ENCODE measurements at places on chromosomes 7 and 10.

- DNase-seq, result no peak
These were observed 8.5 kb upstream of the HABP2 start for GRCh38 chr10:113544392-113544791.

DNA sequence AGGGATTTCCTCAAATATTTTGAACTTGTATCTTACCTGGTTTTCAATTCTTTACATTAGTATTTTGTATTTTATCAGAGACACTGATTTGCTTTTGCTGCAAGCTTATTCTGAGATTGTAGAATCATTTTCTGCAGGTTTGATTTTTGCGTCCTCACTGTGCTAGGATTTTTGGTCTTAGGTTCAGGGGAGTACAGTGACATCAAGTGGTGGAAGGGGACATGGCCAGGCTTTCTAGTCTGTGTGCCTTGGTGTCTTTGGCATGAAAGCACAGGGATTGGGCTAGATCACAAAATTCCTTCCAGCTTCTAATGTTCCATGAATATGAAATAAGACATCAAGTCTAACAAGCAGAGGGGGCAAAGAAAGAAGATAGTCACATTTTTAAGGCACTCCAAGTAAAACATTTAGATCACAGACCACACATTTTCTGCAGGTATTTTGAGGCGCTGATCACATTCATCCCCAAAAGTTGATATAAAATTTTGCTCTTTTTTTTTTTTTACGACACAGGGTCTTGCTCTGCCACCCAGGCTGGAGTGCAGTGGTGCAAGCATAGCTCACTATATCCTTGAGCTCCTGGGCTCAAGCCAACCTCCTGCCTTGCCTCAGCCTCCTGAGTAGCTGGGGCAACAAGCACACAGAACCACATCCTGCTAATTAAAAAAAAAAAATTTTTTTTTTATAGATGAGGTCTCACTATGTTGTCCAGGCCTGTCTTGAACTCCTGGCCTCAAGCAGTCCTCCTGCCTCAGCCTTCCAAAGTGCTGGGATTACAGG lies 124.4 kb downstream of the PON1 start:
- DNase-seq, result peak; percentile 81

- no peak for DNase-seq
These were observed 116.6 kb downstream of the PTPN20 start for GRCh38 chr10:47027784-47028260.

DNA sequence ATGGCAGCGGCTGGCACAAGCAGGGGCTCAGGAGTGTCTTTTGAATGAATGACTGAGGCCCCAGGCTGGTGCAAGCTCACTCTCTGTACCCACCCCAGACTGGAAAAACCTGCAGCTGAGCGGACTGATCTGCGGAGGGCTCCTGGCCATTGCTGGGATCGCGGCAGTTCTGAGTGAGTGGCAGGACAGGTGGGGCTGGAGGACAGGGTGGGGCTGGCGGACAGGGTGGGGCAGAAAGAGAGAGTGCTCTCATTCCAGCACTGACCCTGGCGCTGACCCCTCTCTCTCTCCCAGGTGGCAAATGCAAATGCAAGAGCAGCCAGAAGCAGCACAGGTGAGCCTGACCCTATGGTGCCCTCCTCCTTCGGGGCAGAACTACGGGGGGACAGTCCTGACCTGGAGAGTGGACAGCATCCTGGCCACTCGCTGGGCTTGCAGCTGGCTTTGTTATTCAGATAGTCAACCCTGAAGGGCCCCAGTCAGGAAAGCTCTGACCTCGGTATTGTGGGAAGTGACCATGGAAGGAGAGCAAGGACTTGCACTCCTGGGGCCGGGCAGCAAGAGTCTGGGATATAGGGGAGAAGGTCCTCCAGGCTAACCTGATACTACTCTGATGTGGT lies 4.1 kb downstream of the FXYD4 start:
- DNase-seq, result no peak

GRCh38 chr10:54833029-54833428 lies 32.0 kb upstream of the PCDH15 start:
- DNase-seq, result no peak

DNA sequence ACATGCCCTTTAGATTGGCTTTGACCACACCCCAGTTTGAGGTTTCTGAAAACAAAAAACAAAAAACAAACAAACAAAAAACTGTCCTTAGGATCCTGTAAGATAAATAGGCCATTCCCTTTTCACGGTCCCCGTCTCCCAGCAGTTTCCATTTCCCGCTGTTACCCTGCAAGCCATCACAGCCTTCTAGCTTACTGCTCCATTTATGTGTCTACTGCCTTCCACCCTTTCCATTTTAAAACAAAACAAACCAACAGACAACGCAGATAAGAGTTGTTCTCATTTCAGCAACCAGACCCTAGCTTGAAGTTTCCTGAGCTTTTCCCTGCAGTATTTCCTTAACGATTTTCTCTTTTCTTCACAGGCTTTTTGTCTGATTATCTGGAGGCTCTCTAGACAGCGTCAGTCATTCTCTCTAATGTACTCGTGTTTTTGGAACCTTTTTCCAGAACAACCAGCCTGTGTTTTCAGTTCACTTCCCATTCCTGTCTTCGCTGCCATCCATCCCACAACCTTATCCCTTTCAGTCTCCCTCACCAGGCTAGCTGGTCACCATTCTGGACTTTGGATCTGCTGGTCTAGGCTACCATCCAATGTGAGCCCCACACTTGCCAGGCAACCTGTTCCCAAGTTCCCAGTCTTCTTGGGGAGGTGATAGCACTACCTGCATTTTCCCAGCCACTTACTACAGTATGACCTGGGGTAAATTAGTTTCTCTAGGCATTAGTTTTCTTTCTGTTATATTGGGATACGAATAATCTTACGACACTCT lies 317.3 kb upstream of the FZD1 start:
- DNase-seq, result no peak

DNA sequence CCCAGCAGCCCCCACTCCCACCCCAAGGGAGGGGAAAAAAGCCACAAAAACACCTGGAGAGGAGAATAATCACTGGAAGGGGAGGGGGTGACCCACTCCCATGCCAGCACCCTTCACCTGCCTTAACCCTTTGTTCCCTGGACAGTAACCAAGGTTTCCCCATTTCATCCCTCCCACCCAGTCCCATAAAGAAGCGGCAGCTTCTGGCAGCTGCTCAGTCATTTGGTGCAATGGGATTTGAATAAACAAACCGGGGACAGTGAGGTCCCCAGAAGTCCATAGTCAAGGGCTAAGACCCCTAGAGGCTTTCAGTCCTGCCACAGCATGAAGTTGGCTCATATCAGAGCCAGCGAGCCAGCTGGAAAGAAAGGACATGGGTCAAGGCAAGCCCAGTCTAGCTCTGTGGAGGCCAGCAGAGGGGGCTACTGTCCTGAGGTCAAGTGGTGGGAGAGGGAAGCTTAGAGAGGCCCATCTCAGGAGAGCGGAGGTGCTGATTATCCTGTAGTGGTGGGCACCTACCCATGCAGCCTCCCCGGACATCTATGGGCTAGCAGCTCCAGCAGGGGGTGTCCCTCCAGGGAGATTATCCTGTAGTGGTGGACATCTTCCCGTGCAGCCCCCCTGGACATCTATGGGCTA lies 58.9 kb upstream of the LBX1 start:
- DNase-seq, result peak; percentile 64

GRCh38 chr7:112500619-112501018 lies 19.8 kb downstream of the LSMEM1 start:
- peak; percentile 12 for DNase-seq

DNA sequence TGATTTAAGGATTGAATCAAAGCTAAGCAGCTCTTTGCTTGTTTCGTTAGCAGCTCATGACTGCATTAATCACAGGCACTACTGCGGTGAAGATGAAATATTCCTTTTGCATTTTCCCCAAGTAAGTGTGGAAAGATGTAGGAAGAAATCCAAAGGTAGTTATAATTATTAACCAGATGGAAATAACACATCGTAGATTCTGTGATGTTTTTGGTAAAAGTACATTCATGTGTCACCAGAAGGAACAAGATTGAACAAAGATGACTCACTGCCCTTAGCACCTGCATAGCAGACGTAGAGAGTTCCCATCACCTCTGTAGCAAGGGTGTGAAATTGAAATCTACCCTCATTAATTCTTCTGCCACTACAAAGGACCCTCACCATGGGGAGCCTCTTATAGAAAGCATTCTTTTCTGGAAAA lies 37.1 kb downstream of the SMURF1 start:
- DNase-seq, result no peak

GRCh38 chr7:148665221-148665620 lies 33.5 kb upstream of the CUL1 start:
- peak; percentile 43 for DNase-seq

GRCh38 chr10:15719049-15719898 lies 448 bp downstream of the ITGA8 start:
- DNase-seq, result peak; percentile 28

GRCh38 chr10:31099664-31100063 lies 68.0 kb upstream of the ZNF438 start:
- DNase-seq, result peak; percentile 58

DNA sequence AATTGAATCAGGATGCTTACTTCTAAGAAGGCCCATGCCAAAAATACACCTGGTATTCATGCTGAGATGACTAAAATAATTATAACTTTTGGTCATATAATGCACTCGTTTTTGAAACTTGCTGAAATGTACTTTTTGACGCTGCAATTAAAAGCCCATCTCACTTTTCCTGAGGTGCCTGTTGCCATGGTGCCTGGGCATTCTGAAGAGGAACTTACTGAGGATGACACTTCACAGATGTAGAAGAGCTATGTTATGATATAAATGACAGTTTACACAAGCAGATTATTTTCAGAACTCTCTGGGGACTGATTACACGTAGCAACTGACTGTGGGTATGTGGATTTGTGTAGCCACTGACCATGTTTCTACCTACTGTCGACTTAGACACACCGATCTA lies 182.4 kb downstream of the TPK1 start:
- no peak for DNase-seq

DNA sequence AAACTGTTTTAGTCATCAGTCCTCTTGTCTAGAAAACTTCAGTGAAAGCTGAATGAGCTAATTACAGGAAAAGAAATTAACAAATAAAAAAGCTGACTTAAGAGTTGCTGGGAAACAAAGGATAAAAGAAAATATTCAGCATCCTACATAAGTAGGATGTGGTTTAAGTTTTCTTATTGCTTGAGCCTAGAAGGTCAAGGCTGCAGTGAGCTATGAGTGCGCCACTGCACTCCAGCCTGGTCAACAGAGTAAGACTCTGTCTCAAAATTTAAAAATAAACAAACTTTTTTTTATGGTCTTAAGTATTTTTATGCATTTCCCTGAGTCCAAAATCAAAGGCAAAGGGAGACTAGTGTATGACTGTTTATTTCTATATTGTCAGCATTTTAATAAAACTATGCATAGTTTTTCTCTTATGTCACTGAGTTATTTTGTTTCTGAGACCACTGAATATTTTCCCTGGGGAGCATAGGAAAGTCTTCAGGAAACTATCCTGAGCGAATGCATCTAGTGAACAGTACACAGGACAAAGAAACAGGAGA lies 40.0 kb upstream of the LRRN3 start:
- DNase-seq, result no peak

DNA sequence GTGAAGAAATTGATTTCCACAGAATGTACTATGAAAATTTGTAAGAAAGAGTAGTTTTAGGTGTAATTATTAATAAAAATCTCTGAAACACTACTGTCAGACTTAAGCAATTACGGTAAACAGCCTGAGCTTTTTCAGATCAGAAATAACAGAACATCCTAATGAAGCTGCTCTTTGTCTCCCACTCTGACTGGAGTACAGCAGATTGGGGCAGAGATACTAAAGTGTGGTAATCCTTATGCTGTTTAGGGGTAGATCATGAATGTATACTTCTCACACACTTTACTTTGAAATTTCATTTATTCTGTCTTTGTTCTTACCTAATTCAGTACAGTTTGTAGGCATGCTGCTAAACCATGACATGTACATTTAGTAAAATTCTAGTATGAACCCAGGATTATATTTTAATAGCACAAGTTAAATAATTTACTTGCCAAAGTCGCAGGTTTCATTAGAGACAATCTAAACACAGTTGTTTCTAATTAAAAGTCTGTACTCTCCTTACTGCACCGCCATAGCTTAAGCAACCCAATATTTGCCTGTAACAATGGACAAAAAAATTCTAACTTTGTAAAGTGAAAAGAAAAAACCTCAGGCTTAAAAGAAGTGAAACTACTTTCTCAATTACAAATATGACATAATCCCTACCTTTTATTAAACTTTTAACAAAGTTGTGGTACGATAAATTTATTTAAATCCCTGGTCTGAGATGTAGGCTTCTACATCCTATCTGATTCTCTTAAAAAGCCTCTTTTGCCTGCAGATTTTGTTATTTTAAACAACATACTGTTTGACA lies 88.8 kb downstream of the KMT2E start:
- no peak for DNase-seq

DNA sequence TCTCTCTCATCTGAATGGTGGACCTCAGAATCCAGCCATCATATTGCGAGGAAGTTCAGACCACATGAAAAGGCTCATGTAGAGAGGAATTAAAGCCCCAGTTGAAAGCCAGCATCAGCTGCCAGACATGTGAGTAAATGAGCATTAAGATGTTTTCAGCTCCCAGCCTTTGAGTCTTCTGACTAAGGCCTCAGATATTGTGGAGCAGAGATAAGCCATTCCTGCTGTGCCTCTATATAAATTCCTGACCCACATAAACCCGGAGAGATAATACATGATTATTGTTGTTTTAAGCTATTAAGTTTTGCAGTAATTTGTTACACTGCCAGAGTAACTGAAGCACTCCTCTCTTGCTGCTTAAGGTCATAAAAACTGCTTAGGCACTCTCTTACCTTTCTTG lies 14.6 kb downstream of the FAM149B1 start:
- DNase-seq, result peak; percentile 75

GRCh38 chr7:80775897-80776296 lies 137.5 kb downstream of the CD36 start:
- DNase-seq, result no peak

DNA sequence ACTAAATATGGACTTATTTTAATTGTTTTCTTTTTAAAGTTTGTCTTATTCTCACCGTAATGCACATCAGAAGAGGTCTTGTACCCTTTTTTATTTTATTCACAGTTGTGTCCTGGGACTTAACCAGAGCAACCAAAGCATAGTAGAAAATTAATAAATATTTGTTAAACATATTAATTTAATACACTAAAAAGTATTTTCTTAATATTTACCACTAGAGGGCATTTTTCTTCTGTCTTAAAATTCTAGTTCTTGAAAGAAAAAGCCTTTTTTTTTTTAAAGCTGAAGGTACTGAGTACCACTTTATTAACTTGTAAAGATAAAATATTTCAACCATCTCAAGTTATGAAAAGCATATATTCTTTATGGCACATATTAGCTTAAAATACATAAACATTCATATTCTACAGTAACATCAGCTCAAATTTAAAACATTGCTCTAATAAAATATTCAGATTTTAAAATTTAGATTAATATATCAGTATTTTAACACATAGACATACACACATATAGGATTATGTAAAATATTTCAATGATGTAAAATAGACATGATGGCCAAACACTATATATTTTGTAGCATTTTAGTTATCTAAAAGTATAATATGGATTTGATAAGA lies 260.4 kb downstream of the SEMA3A start:
- DNase-seq, result no peak

- DNase-seq, result peak; percentile 42
These were observed 23.0 kb upstream of the GRID1 start for GRCh38 chr10:86389441-86390193.

- no peak for DNase-seq
These were observed 16.7 kb upstream of the CADPS2 start for GRCh38 chr7:122902751-122903495.
